GOT3 (cell line): ENCODE measurements at places on chromosomes 7 and 10.

GRCh38 chr7:101990811-101991418 lies 173.5 kb downstream of the CUX1 start:
- DNase-seq: no peak

- DNase-seq: no peak
Observed at GRCh38 chr10:44471410-44471809, 86.5 kb upstream of the CXCL12 start.

DNA sequence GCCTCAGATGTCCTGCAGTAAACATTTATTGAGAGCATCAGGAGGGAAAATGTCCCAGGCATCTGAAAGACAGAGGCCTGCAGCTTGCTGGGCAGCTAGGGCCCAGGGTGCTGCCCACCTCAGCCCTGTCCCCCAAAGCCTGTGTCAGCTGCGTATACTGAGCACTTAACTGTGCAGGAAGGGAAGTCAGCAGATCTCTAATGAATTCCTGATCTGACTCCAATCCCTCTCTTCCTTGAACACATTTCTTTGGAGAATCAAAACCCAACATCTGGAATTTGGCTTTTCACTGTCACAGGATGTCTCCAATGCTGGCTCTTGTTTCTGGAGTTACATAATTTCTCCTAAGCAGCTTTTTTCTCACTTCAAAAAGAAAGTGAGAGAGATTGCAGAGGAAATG lies 364.7 kb upstream of the NFE2L3 start:
- DNase-seq: no peak

- DNase-seq: no peak
Observed at GRCh38 chr10:125113691-125114371, 46.5 kb downstream of the CTBP2 start.

- DNase-seq: no peak
Observed at GRCh38 chr10:122894261-122894944, 15.0 kb upstream of the FAM24B start.

DNA sequence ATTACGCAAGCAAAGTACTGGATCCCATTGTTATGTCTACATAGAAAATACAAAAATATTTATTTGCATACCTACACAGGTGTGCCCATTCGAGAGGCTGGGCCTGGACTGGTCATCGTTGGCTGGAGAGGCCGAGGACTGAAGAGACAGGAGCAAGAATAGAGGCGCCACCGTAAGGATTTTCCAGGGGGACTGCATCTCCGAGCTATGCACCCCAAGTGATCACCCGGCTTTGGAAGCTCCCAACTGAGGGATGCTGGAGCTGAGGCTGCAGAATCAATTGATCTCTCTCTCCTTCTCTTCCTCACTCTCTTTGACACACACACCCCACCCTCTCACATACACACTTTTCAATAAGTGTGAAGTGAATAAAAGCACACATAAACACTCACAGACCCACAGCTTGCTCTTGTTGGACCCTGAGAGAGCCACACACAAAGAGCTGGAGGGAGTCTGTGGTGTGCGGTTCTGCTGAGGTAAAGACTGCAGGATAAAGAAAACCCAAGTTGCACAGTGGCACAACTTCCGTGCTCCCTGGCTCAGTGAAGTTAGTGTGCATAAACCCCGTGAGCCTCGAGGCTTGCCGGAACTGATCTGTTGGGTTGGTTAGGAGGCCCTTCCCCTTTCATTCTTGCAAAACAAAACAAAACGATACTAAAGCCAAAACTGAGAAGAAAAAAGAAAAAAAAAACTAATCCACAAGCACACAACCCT lies at the start of gene AOAH:
AOAH (minus strand) TSS at position 544 of the 714 bp plus-strand sequence; CDS start at position 198, 346 bp downstream.
- no peak for DNase-seq

DNA sequence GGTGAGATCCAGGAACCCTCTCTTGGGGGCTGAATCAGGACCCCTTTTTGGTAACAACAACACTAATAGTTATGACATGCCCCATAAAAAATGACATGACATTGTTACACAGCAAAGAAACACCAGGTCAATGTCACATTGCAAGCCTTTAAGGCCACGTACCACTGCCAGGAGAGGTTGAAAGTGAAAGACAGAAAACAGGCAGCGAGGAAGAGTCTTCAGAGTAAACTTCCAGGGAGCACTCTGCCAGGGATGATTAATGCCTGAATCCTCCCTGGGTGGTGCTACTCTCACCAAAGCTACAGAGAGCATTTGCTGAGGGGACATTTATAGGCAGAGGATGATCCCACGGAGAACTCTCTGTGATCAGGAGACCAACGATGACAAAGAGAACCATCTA lies 551.6 kb downstream of the CALN1 start:
- no peak for DNase-seq

DNA sequence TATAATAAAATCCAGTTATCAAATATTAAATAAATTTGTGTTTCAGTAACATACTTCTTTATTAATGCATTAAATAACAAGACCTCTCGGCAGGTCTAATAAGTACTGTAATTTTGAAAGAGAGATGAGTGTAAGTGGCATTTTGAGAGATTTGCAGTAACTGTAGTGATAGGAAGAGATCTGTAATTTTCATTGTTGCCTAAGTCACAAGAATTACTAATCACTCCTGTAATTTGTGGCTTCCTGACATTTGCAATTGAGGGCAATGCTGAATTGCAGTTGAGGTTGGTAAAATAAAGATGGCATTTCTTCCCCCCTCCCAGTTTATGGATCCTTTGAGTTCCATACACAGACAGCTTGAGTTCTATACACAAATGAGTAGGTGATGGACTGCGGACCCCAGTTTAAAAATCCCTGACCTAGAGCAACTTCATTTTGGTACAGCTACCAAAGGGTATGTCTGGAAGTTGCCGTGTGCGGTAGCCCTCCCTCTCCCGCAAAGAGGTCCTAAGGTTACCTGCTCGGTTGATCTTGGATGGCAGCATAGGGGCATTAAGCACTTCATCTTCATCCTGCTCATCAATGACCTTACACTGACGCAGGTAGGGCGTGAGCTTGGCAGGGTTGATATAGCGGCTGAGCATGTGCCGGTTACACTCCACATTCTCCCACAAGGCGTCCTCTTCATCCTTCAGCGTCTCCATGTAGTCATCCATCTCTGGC lies 96.4 kb downstream of the CARD11 start:
- DNase-seq: no peak

GRCh38 chr7:35721288-35721687 lies 26.4 kb upstream of the HERPUD2 start:
- no peak for DNase-seq

DNA sequence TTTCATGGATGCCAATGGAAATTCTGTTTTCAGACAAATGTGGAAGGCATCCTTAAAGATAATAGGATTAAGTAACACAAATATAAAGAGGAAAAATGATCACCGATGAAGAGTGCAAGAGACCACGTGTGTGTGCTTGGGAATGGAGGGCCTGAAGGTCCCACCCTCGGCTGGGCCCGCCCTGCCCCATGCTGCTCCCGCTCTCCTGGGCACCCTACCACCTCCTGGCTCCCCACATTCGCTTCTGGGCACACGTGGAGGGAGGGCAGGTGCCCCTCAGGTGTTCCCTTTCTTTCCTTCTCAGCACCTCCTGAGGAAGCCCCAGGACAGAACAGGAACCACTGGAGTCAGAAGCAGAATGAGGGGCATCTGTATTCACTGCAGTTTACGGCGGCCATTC lies 367.6 kb downstream of the DNAJB6 start:
- DNase-seq: no peak

- no peak for DNase-seq
Observed at GRCh38 chr7:150728609-150729008, 8.6 kb upstream of the GIMAP5 start.

GRCh38 chr10:28367929-28368484 lies 65.1 kb upstream of the MPP7 start:
- no peak for DNase-seq

GRCh38 chr10:113320987-113321386 lies 231.9 kb upstream of the HABP2 start:
- no peak for DNase-seq

DNA sequence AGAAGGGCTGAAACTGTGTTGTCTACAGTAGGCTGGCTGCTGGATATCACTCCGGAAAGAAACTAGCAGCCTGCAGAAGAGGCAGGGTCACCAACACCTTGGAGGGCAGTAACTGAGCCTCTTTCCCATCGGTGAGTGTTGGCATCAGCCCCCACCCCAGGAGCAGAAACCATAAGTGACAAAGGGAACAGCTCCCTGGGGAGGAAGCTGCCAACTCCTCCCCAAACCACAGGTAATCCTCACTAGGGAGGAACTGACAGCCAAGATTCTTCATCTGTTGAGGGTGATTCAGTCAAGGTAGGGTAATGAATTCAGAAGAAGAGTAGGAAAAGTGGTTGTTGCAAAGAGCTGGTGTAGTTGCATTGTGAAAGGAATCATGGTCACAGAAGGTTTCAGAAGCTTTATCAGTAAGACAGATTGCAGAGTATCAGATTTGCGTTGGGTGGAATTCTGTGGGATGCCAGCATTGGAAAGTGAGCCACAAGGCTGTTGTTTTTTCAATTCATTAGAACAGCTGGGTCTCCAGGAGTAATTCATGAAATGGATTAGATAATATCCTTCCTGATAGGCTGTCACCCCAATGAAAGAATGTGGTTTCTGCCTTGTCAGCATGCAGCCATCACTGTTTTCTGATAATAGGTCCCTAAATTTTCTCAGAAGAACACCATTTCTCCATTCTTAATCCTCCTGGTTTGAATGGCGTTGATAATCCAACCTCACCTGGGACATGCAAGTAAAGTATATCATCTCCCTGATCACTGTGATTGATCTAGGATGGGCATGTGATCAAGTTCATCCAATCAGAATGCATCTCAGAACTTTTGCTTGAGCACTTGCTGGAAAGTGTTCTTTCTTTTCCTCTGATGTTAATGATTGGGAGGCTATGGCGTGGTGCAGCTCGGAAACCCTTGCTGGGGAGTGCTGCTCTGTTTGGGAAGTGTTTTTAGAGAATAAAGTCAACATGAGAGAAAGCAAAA lies 75.0 kb upstream of the CTBP2 start:
- DNase-seq: no peak

- DNase-seq: no peak
Observed at GRCh38 chr10:97028126-97028831, 157.5 kb downstream of the SLIT1 start.

- no peak for DNase-seq
Observed at GRCh38 chr7:142884286-142884640, 1.3 kb downstream of the TRPV6 start.

GRCh38 chr7:1531263-1531978 lies 919 bp downstream of the MAFK start:
- DNase-seq: no peak

DNA sequence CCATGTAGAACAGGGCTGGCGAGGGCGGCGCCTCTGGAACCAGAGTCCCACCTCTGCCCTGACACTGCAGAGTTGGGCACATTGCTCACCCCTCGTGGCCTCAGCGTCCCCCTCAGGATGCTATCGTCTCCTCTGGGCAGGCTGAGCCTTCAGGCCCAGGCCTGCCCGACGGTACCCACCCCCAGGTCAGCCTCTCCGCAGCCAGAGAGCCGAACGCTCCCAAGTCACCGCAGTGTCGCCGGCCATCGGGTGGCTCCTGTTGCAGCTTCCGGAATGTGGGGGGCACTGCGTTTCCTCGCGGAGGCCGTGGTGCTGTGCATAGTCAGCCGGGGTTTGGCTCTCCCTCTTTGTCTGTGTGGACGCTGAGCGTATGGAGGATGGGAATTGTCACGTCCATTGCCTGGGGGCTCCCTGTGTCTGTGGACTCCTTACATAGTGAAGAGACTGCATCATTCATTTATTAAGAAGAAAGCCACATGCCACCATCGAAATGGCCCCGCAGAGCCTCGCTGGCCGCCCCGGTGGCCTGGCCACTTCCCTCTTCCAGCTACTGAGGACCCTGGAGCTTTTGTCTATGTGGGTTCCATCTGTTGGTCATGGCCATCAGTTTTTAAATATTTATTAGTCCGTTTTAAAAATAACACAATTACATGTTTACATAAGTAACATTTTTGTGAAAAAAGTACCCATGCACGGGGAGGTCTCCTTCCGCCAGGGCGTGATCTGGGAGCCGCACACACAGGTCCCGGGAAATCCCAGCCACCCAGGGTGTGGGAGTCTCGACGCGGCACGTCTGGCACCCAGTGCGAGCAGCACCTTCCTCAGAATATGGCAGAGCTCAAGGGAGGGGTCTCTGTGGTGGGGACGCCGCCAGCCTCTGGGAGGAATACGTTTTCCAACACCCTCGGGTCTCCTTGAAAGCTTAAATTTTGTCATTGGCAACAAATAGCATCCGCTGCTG lies 15.6 kb downstream of the NKX6-2 start:
- no peak for DNase-seq

- no peak for DNase-seq
Observed at GRCh38 chr10:124252097-124252715, 158.8 kb upstream of the CHST15 start.

GRCh38 chr10:93703066-93703465 lies 674 bp upstream of the FRA10AC1 start:
- no peak for DNase-seq

DNA sequence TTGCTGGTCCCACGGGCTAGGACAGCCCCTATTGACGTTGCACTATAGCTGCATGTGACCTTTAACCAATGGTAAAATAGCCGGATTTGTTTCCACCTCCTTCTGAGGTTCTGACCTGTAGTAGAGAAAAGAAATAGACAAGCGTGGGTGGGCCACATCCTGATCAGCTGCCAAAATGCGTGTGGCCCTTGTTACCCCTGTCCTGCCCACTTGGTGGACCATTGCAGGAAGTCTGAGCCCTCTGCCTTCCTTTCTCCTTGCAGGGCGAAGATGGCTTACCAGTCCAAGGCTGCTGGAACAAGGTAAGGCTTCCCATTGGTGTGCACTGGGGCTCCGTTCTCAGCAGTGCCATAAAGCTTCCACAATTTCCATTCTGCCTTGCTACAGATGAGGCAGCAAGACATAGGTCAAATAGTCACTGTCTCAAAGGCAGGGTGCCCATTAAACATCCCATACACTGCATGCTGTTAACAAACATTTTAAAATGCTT lies 95.9 kb upstream of the MACROH2A2 start:
- DNase-seq: no peak

GRCh38 chr7:35729061-35729783 lies 34.3 kb upstream of the HERPUD2 start:
- DNase-seq: no peak

- DNase-seq: no peak
Observed at GRCh38 chr10:75191821-75192568, 18.6 kb upstream of the VDAC2 start.

GRCh38 chr10:4848356-4849041 lies 22.5 kb downstream of the AKR1E2 start:
- DNase-seq: no peak

DNA sequence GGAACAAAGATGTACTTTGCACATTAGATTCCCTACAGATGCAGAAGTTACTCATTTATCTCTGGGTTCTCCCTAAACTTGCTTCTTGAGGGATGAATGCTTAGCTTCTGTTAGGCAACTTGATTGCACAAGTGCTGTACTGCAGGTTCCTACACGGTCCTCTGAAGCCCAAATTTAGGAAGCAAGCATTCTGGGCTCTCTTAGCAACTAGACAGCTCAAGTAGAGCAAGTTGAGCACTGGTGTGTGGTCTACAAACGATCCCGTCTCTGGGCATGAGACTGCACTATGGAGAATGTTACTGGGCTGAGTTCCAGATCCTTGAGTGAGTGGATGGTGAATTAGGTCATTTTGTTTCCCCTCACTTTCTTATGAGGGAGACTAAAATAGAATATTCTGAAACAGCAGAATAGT lies 14.3 kb downstream of the SEMA3D start:
- no peak for DNase-seq

- no peak for DNase-seq
Observed at GRCh38 chr7:27091105-27091504, 4.7 kb downstream of the HOXA1 start.

- no peak for DNase-seq
Observed at GRCh38 chr7:24779283-24779655, 22.0 kb upstream of the GSDME start.

- no peak for DNase-seq
Observed at GRCh38 chr7:138727336-138728099, 26.4 kb upstream of the SVOPL start.

- DNase-seq: no peak
Observed at GRCh38 chr7:71746006-71746405, 614.1 kb downstream of the GALNT17 start.
